Temporal lobe (tissue), 4 donors: ENCODE measurements at places on chromosomes 7 and 10. TPM values are rescaled to one million over a fixed set of nuclear protein-coding genes. Genes with fewer than 3 reads are reported as not detected.

Gene PLEKHA1
- 26.3 TPM for total RNA-seq

Gene GOLGA7B
- 17.7 TPM for total RNA-seq

Gene PNLIPRP2
- not detected for total RNA-seq

Gene ASB13
- total RNA-seq, result 11.3 TPM

Gene UNCX
- total RNA-seq, result not detected
